NCI-H1694 treated with DMSO at 0.1 percent for 48 hours (cell line): ENCODE measurements at places on chromosomes 6 and 20.

DNA sequence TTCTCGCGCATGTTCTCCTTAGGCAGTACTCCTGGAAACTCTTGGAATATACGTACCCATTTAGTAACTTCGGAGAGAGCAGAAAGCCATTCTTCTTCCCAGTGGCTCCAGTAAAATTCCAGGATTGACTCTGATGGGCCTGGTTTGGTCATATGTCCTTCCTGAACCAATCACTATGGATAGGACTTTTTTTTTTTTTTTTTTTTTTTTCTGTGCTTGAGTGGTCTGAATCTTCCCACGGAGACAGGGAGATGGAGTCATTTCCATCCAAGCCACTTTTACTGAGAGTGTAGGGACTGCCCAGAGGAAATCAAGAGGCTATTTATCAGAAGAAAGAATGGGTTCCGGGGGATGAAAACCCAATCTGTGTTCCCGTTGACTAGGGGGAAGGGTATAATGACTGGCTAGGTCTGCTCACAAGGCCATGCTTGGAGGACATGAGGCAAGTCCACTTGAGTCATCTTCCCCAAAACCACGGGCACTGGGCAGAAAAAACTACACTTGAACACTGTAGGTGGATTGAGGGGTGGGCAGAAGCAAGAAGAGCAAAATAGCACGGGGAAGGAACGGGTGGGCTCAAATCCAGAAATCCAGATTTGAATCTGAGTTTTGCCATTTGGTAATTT lies 35.4 kb upstream of the MRPS18A start:
- no peak for DNase-seq

GRCh38 chr6:30397697-30398096 lies 52.7 kb downstream of the RPP21 start:
- no peak for DNase-seq

GRCh38 chr6:79446006-79446405 lies 91.2 kb downstream of the LCA5 start:
- DNase-seq = no peak

DNA sequence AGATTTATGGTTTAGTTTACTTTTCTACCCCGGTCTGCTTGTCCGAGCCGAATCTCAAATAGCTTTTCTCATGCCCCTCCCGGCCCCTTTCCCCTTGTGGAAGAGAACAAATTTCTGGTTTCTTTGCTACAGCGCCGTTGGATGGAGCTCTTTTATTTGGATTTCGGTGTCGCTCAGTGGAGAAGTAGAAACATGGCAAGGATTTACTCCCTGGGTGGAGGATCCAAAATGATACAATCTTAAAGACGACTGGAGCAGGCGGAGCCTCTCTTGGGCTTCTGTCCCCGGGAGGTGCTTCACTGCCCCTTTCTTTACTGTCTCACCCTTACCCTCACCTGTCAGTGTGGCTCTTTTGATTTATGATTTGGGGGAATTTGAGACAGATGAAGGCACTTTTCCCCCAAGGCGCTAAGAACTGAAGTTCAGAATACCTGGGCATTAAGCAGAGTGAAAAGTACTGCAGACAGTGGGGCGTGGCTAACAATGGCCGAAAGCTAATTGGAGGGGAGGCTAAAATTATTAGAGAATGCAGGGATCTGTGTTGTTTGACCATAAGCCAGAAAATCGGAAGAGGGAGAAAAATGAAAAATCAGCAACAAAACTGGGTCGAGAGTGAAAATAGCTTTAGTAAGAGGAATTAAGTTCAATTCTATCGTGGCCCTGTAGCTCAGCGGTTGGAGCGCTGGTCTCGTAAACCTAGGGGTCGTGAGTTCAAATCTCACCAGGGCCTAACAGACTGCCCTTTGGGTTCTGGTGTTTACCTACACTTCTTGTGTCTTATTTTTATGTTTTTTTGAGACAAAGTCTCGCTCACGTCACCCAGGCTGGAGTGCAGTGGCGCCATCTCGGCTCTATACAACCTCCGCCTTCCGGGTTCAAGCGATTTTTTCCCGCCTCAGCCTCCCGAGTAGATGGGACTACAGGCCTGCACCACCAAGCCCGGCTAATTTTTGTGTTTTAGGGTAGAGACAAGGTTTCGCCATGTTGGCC lies 145.1 kb upstream of the ZNF184 start:
- DNase-seq = no peak

DNA sequence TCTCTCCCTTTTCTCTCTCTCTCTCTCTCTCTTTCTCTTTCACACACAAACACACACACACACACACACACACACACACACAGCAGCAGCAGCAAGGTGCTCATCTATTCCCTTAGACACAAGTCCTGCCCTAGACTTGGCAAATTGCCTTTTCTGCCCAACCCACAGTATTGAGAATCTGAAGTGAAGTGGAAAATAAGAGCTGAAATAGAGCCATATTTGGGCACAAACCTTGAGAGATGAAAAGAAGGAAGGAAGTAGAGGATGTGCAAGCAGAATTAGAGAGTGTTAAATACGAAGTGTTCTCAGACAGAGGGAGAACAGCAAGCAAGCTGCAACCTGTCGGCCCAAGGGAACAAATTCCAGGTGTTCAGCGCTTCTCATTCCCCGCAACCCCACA lies 557.5 kb upstream of the NOX3 start:
- DNase-seq = no peak

DNA sequence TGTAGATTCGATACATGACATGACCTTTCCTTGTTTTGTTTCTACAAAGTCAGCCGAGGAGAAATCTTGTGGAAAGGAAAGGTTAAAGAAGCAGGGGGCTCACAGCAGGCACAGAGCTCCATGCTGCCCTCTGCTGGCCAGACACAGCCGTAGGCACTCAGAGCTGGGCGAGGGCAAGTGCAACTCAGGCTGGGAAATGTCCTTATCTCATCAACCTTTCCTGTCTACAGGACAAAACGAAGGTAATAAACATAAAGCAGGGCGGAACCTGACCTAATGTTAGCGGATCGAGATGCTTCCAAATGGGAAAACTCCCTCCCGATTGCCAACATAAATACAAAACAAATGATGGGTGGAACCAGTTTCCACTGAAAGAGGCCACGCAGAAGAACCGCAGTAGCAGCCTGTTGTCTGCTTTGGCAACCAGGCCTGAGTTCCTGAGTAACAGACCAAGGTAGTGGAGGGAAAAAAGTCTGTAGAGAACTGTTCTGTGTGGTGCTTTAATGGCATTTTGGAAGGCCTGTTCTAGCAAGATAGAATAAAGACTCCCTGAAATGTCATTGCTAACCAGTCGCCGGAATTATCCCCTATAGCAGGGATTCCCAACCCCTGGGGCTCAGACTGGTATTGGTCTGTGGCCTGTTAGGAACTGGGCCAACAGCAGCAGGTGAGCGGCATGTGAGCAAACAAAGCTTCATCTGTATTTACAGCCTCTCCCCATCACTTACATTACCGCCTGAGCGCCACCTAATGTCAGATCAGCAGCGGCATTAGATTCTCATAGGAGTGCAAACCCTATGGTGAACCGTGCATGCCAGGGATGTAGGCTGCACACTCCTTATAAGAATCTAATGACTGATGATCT lies 85.2 kb downstream of the MBOAT1 start:
- DNase-seq = peak; percentile 83

- DNase-seq = no peak
Measured at GRCh38 chr20:45014671-45015415, 48.5 kb downstream of the STK4 start.

- DNase-seq = no peak
Measured at GRCh38 chr6:74642101-74642500, 563.8 kb downstream of the COL12A1 start.

DNA sequence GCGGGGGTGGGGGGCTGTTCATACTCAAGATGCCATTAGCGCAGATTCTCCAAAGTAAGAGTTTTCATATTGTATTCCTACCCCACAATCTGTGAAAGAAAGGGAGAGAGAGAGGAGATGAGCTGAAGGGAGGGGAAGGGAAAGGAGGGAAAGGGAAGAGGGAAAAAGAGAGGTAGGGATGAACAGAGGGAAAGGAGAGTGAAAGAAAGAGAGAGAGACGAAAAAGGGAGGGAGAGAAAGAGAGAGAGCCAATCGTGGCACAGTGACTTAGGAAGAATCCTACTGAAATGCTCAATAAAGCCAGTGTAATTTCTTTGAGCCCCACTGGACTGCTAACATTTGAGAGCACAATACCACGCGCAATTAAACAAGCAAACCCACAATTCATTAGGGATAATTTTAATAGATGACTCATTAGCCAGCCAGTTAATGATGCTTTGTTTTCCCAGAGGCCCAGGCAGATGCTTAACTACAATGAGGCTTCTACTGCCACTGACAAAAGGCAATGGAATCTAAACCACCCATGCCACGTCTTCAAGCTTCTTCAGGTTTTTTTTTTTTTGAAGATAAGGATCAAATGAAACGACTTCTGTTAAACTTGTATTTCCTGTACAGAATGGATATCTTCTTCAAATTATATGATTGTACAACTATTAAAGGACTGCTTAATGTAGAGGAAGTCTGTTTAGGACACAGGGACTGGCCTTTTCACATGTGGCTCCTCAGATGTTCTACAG lies 306.8 kb downstream of the FOXC1 start:
- DNase-seq = no peak

- no peak for DNase-seq
Measured at GRCh38 chr6:28965706-28966105, 39.4 kb downstream of the ZNF311 start.

GRCh38 chr6:81743649-81744048 lies 8.8 kb downstream of the TENT5A start:
- DNase-seq = no peak

- DNase-seq = no peak
Measured at GRCh38 chr6:151340219-151340978, 51.0 kb downstream of the ZBTB2 start.

GRCh38 chr6:30763618-30764489 lies 19.5 kb upstream of the IER3 start:
- no peak for DNase-seq

DNA sequence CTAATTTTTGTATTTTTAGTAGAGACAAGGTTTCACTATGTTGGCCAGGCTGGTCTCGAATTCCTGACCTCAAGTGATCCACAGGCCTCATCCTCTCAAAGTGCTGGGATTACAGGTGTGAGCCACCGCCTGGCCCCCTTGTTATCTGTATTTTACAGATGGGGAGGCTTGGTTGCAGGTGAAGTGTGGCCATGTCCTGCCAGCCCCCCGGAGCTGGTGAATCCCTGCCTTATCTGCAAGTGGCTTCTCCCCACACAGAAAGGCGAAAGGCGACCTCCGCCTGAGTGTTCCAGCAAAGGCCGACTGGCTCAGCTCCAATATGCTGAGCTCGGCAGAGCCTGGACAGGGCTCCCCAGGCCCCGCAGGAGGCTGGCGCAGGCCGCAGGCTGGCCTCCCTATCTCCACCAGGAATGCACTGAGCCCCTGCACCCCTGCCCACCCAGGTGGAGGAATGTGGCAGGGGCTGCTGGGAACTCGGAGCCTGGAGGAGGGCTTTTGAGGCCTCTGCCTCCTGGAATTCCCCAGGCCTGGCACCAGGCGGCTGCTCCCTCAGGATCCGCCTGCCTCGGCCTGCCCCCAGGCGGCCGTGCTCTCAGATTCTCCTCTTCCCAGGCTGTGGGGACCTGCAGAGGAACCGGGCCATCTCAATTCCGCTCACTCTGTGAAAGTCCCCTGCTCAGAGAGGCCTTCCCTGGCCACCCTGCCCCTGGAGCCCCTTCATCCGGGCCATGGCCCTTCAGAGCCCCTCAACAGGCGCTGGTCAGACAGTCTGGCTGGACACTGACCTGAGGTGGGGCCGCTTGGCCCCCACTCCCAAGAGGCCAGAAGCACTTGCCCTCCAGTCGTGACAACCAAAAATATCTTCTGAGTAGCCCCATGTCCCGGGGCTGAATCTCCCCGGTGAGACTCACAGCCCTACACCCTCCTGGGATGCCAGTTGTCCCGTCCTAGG lies 9.3 kb upstream of the LAMA5 start:
- DNase-seq = no peak

DNA sequence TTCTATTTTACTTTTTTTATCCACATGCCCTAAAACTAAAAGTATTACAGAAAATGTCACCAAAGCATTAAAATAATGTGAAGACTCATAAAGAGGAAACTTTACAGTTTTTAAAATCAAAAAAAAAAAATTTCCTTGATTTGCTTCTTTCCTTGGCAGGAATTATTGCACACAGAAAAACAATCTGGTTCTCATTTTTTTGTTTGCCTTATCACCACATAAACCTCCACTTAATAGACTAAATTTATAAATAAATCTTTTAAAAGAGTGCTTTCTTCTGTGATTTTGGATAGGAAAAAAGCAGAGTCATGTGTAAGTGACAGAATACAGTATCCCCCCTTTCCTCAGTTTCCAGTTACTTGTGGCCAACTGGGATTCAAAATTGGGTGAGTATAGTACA lies 695.1 kb upstream of the CITED2 start:
- no peak for DNase-seq

- DNase-seq = no peak
Measured at GRCh38 chr6:26270486-26270861, 94.5 kb upstream of the BTN3A2 start.

DNA sequence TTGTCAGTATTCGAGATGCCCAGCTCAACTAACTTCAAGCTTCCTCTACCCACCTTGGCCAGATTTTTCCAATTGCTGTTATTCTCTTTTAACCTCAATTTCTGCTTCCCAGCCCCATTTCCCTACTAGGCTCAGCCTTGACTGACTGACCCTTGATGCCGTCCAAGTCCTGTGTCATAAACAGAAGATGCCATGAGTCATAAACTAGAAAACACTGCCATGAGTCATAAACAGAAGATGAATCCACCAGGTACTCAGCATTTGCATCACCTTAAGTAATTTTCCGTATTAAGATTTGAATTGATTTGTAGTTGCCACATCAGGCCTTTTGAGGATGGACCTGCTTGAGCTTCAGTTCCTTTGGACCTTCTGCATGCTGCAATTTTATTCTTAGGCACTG lies 123.8 kb downstream of the FAM83B start:
- DNase-seq = no peak

DNA sequence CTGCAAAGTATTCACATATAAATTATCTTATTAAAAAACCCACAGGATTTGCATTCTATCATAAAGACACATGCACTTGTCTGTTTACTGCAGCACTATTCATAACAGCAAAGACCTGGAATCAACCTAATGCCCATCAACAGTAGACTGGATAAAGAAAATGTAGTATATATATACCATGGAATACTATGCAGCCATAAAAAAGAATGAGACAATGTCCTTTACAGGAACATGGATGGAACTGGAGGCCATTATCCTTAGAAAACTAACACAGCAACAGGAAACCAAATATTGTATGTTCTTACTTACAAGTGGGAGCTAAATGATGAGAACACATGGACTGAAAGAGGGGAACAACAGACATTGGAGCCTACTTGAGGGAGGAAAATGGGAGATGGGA lies 97.0 kb downstream of the FAM217A start:
- no peak for DNase-seq

GRCh38 chr6:34546551-34547321 lies 9.4 kb downstream of the SPDEF start:
- DNase-seq = peak; percentile 48
